ENCODE measurements at places on chromosomes 5 and 9.

DNA sequence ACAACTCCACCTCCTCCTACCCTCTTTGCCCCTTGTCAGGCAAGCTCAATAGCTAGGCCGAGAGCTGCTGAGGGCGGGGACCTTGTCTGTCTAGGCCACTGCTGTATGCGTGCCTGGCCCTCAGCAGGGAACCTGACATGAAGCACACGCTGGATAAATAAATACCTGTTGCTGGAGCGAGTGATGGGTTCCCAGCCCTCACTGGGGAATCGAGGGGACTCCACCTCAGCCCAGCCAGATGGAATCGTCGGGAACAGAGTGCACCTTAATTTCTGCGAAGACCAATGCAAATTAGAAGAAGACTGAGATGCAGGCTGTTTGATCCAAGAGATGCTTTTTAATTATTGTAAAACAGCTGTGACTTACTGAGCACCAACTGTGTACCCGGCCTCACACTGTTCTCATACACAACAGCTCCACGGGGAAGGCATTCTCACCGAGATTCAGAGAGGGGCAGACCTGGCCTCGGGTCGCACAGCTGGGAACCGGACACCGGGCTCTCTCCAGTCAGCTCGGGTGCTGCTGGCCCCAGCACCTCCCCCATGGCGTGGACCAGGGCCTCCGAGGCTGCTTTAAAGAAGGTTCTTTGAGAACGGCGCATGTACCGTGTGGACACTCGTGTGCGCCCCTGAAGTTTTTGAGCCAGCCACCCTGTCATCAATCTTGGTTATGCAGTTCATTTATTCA, 109.7 kb upstream of the IER5L start:
- DNase-seq: no peak

GRCh38 chr5:56624751-56625150, 190.6 kb upstream of the MAP3K1 start:
- DNase-seq: no peak

GRCh38 chr9:70566066-70566465, 151.6 kb upstream of the KLF9 start:
- no peak for DNase-seq

- DNase-seq: no peak
Observed at GRCh38 chr5:160556846-160557245, 135.2 kb downstream of the PTTG1 start.

DNA sequence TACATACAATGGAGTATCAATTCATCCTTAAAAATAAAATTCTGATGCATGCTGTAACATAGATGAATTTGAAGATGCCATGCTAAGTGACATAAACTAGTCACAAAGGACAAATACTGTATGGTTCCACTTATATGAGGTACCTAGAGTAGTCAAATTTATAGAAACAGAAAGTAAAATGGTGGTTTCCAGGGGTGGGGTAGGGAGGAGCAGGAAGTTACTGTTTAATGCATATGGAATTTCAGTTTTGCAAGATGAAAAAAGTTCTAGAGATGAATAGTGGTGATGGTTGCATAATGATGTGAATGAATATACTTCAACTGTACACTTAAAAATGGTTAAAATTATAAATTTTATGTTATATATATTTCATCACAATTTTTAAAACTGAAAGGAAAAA, 57.3 kb upstream of the FNIP1 start:
- DNase-seq: no peak

DNA sequence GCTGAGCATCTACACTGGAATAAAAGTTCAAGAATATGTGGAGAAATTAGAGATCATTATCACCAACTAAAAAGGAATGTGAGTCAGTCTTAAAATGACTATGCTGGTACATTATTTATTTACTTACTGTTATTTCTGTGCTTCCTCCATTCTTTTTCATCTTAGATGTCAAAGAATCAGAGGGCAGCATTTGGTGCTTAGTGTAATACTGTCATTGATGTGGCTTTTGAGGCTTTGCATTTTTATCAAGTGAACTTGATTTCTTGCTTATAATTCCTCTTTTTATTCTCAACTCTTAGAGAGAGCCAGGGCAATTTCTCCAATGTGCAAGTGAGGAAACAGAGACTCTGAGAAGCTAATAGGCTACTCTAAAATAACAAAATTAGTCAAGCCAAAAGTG, 163.7 kb upstream of the TRPC7 start:
- DNase-seq: peak; percentile 29
